ENCODE measurements at places on chromosomes 5 and 9.

- DNase-seq = no peak
These were observed 35.8 kb downstream of the UBE2QL1 start for GRCh38 chr5:6484446-6484845.

- no peak for DNase-seq
These were observed 135.2 kb downstream of the C9orf152 start for GRCh38 chr9:110072597-110073355.

DNA sequence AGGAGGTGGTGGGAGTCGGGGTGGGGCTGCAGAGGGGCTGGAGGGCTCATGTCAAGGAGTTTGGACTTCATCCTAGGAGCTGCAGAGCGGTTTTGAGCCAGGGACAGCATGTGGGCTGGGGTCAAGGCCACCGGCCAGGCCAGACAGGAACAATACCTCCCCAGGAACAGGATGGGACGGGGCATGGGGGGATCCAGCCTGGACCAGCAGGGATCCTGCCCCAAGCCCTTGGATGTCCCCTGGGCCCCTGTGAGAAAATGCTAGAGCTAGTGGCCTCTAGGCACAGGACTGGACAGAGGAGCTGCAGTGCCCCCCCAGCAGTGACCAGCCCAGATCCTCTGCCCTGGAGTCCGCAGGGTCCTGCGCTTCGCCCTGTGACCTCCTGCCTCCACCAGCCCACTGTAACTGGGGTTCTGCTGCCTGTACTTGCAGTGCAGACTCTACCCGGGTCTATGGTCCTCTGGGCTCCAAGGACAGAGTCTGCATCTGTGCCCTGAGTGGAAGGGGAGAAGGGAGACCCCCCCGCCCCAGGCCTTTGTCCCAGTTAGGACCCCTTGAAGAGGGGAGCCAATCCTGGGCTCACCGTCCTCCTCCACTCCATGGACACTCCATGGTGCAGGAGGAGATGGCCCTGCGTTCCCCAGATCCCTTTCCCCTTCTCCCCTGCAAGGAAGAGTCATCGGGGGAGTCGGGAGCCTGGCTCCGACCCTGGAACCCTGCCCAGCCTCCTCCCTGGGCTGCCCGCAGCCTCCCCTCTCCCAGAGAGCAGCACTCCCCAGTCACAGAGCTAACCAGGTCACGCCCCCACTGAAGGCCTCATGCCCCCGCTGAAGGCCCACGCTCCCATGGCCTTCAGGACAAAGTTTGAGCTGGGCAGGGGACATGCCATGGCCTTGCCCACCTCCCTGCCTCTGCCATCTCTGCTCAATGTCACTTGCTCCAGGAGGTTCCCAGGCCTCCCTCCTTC is 3.0 kb upstream of the MXD3 start:
- DNase-seq = no peak

- DNase-seq = no peak
These were observed 464.5 kb downstream of the CSNK1G3 start for GRCh38 chr5:123976379-123977033.

- DNase-seq = peak; percentile 11
These were observed 18.6 kb upstream of the SLC25A51 start for GRCh38 chr9:37922363-37923117.

GRCh38 chr9:2461892-2462291 is 159.7 kb upstream of the VLDLR start:
- DNase-seq = no peak

DNA sequence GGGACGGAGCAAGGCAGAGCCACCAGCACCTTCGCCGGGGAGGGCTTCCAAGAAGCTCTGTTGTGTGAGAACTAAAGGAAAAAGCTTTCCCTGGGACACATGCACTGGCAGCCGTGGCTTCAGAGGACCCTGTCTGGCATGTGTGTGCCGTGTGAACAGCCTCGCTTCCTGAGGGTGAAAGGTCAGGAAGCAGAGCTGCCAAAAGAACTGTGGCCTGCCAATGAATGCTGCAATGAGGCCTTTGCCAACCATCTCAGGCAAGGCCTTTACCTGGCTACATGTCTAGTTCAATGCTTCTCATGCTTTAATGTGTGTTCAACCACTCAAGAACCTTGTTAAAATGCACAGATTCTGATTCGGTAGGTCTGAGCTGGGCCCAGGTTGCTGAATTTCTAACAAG is 53.5 kb downstream of the NIPSNAP3B start:
- DNase-seq = no peak

DNA sequence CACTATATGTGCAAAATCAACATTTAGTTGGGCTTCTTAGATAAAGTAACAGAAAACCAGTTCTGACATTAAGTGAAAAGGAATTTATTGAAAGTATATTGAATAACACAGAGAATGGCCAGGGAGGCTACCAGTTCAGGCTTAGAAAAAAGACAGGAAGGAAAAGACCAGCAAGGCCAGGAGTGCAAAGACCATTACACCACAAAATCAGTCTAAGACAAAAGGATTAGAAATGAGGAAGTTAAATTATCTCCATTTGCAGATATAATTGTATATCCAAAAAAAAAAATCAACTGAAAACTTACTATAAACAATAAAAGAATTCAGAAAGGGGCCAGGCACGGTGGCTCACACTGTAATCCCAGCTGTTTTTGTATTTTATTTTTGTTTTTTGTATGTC is 4.8 kb upstream of the TEX10 start:
- no peak for DNase-seq

DNA sequence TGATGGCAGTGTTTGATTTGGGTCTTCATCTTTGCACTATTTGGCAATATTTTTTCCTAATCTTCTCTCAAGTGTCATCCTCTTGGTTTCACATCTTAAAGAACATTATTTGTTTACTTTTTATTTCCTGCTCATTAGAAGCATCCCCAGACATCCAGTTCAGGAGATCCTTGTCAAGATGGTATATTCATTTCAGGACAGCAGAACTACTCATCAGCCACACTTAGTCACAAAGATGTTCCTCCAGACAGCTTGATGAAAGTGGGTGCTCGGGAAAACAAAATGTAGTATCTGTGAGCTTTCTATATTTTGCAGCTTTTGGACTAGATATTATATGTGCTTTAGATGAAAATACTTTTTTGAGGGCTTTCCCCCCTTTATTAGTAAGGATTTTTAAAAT is 72.1 kb upstream of the SREK1 start:
- DNase-seq = no peak

GRCh38 chr5:75363726-75364495 is 26.9 kb downstream of the HMGCR start:
- no peak for DNase-seq

GRCh38 chr9:89458768-89459496 is 39.0 kb downstream of the SEMA4D start:
- DNase-seq = no peak

DNA sequence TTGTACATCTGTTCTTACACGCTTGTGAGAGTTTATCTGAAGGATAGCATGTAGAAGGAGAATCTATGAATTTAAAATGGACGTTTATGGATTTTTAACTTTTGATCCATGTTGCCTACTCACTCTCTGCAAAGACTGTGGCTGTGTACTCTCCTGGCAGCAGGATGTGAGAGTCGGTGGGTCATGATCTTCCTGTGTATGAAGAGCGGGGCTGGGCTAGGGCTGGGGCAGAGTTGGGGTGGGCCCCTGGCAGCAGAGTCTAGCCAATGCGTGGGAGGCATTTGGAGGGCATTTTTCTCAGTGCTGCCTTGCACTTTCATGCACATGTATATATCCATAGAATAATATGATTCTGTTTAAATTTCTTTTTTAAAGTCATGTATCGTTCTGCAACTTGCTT is 24.0 kb upstream of the DAB2IP start:
- no peak for DNase-seq

- DNase-seq = no peak
These were observed 8.4 kb downstream of the CDK9 start for GRCh38 chr9:127794001-127794791.

DNA sequence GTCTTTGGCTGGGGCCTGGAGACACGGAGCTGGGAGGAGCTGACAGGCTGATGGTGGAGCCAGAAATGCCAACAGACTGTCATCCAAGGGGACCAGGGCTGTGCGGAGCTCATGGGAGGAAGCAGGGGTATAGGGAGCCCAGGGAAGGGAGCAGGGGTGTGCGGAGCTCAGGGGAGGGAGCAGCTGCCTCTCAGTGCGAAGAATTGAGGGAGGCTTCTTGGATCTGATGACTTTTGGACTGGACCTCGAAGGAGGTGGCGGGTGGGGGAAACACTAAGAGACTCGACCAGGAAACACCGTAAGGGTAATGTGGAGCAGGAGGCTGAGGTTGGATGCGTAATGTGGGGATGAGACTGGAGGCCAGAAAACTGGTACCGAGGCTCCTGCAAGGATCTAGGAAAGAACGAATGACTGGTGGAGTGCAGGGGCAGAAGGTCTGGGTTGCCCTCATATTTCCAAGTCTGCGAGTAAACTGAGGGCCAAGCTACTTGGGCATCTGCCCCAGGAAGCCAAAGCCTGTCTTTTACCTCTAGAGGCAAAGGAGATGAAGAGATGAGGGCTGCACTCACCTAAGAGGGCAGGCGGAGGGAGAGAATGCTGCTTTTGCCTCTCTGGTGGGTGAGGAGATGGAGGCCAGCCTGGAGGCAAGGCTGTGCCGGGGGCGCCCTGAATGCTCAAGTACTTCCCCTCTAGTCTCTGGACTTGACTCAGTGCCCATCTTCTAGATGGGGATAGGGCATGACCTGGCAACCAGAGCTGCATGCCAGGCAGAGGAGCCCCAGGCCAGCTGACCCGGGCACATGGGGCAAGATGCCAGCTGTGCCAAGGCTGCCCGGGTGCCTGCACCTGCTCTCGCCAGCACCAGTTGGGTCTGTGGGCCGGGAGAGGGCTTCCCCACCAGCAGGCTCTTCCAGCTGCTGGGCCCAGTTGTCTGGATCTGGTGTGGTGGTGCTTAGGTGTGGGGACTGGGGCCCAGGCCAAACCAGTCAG is 2.3 kb downstream of the PTGS1 start:
- no peak for DNase-seq

DNA sequence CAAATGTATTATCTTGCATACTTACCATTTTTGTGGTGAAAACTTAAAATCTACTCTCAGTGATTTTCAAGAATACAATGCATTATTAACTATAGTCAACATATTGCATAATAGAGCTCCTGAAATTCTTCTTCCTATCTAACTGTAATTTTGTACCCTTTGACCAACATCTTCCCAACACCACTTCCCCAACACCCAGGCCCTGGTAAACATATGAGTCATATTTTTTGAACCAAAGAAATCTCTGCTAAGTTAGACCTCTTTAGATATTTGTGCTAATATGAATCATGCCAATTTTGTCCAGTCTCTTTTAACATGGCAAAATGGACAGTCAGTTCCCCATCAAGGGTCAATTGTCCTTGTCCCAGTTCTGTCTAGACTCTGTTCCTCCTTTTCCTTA is 18.5 kb upstream of the RGS7BP start:
- DNase-seq = no peak

DNA sequence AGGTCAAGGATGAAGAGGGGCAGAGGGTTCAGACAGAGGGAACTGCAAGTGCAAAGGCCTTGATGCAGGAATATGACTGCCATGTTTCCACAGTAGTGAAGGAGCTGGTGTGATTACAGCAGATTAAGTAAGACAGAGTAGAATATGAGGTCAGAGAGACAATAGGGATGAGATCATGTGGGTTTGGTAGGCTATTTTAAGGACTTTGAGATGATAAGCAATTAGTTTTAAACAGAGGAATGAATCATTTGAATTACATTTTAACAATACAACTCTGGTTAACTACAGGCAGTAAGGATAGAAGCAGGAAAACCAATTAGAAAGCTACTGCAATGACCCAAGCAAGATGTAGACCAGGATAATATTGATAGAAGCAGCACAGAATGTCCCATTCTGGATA is 7.7 kb downstream of the CENPK start:
- no peak for DNase-seq

DNA sequence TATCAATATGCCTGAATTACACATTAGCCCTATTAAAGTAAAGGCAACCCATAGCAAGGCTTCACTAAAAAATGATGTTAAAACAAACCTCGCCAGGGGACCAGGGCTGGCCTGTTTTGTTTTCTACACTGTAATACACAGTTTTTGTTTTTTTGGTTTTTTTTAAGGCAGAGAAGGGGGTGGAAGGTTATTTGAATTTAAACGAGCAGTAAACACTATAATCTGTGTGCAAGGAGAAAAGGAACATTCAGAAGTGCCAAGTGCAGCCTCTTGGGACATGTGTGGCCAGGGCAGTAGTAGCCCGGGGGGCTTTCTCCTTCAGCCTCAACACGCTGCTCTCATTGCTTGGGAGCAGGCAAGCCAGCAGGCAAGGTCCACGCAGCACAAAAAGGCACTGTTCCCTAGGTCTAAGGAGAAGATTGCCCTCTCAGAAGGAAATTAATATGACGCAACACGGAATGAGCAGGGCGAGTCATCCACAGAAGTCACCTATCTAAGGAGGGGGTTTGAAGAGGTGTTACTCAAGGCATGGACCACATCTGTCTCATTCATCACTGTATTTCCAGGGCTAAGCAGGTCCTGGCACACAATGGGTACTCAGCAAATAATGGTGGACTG is 16.2 kb downstream of the SIL1 start:
- DNase-seq = no peak

DNA sequence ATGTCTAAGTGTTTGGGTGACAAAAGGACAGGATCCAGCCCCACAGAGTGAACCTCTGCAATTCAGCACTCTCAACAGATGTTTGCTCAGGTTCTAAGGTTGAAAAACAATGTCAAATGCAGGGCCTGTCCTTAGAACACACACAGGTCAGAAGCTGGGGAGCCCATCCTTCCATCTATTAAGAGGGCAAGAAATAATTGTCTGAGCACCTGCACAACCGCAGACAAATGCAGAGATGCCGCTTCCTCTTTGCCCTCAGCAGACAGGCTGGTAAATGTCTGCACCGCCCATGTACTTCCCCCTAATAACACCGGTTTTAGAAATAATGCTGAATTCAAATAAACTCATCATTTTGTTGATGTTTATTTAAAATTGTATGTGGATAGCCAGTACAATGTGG is 414.5 kb upstream of the ADAMTS16 start:
- DNase-seq = no peak

GRCh38 chr5:170627271-170627670 is 123.5 kb downstream of the KCNIP1 start:
- peak; percentile 14 for DNase-seq

DNA sequence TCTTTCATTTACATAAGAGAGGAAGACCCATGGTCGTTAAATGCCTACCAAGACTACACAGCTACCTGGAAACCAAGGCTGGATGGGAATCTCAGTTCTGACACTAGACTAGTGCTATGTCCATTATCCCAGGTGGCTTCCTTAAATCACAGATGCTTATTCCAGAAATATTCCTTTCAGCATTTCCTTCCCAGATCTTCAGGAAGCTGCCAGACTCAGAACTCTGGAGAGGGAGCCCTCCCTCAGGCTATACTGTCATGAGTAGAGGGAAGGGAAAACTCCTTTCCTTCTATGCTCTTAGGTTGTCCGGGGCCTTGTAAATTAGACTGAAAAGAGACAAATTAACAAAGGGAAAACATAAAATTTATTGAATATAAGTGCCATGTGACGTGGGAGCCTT is 20.8 kb downstream of the FREM1 start:
- no peak for DNase-seq

All from CD4-positive, alpha-beta T cell treated with Interleukin-15 for 1 hour (primary cell).